GM12864 (cell line): ENCODE measurements at places on chromosomes 1 and 21.

GRCh38 chr1:204791453-204792353 is 79.0 kb upstream of the NFASC start:
- DNase-seq: peak; percentile 48

- DNase-seq: no peak
Measured at GRCh38 chr1:15236321-15236721, 10.7 kb upstream of the FHAD1 start.

- DNase-seq: no peak
Measured at GRCh38 chr1:90957497-90957896, 64.3 kb downstream of the ZNF644 start.

DNA sequence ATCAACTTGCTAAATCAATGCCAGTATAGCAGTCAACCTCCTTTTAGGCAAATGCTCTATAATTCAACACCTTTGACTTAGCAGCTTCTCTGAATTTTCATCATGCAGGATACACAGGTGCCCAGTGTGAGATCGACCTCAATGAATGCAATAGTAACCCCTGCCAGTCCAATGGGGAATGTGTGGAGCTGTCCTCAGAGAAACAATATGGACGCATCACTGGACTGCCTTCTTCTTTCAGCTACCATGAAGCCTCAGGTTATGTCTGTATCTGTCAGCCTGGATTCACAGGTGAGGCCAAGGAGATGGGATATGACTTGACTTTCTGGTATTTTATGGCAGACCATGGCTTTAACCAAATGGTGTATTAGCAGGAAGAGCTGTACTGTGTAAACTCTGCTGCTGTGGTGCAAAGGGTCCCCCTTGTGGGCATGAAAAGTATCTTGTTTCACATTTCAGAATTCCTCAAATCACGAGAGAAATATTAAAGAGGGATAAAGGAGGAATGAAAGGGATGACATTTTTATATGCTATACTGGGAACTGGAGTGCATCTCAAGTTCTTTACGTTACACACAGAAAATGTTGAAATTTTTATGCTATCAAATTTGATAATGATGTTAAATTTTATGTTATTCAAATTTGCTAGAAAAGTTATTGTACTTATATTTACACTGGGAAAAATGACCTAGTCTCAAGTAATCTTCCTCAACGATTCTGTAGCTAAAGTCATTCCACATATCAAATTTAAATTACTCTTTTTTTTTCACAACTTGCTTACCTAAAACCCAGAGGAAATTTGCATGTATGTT is 88.9 kb downstream of the CRB1 start:
- no peak for DNase-seq

DNA sequence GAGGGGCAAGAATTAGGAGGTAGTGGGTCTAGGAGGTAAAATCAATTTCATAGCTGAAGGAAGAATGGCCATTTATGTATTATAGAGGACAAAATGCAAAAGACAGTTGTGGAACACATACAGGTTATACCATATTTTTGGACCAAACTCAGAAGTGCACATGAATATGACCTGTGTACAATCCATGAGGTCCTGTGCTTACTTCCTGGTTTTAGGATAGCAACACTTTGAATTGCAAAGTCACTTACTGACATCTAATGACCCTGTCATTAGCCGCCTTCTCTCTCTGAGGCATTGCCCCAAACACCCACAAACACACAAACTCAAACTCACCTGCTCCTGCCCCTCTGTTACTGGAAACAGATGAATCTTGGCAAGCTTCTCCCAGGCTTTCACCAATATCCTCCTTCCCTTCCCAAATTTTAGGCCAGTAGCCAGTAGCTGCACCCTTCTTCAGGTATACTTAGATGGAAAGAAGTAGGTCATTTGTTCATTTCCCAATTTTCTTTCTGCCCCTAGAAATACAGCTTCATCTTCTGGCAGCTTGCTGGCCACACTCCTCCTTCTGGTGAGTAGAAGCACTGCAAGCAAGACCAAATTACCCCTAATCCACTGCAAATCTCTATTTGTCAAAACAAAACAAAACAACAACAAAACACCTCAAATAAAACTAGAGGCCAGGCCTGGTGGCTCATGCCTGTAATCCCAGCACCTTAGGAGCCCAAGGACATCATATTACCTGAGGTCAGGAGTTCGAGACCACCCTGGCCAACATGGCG is 13.7 kb upstream of the RPL5 start:
- no peak for DNase-seq
